ENCODE measurements at places on chromosomes 6 and 20. TPM values are rescaled to one million over a fixed set of nuclear protein-coding genes. Genes with fewer than 3 reads are reported as not detected.

- no peak for DNase-seq
Observed at GRCh38 chr6:110439356-110439755, 24.0 kb upstream of the DDO start.

Gene MYCT1
- total RNA-seq = 4.7 TPM

DNA sequence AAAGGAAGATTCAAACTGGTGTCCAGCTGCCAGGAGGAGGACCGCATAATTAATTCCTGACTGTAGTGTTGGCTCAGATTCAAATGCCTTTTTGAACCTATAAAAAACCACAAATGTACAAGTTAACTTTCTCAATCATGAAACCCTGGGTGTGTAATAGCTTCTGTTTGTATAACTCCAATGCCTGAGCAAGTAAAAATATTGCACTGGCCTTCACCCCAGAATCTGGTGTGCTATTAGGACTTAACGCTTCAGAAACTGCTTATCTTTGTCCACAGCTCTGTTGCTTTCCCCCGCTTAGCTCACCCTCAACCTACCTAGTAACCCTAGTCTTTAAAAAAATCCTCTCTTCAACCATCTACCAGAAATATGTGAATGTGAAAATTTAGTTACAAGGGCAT lies 119.1 kb upstream of the MAP7 start:
- DNase-seq = no peak

Gene RIPOR3
- total RNA-seq = 1.7 TPM

DNA sequence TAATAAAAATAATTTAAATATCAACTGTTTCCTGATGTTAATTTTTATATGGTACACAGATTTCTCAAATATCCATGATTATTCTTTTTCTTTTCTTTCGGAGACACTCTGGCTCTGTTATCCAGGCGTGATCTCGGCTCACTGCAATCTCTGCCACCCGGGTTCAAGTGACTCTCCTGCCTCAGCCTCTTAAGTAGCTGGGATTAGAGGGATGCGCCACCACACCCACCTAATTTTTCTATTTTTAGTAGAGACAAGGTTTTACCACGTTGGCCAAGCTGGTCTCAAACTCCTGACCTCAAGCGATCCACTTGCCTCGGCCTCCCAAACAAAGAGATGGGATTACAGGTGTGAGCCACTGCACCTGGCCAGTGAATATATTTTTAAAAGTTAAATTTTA lies 20.5 kb downstream of the ROMO1 start:
- DNase-seq = no peak

Gene DDX27
- total RNA-seq = 18.2 TPM

Gene NOTCH4
- 5.0 TPM for total RNA-seq

DNA sequence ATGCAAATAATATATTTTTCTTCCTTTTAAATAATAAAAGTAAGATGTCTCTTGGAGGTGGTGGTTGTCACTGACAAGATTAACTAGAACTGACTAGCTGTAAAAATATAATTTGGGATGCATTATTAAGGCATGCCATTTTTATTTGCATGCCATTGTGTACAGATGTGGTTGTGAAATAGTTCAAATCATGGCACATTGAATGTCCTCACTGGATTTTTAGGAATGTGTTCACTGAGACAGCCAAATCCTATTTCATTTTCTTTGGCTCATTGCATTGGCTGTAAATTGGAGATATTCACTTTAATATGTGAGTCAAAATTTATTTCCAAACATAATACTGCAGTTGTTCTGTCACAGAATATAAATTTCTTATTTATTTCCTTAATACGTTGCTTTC lies 62.3 kb downstream of the ESR1 start:
- no peak for DNase-seq

DNA sequence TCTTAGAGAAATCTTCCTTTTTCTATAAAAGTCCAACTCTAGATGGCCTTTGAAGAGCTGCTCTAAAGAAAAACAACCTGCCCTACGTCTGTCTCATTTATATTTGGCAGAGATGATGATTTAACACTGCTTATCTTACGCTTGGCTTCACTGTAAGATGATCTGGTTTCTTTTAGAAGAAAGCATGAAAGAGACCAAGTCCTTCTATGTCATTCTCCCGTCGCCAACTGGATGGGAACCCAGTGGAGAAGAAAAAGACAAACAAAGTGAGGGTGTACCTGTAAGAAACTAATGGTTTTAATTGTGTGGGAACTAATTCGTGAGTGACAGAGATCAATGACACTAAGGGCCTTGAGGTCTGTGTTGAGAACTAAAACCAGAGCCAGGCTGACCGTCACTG lies 92.8 kb downstream of the MBOAT1 start:
- DNase-seq = no peak

Gene WFDC5
- total RNA-seq = not detected

Gene SIM1
- not detected for total RNA-seq

DNA sequence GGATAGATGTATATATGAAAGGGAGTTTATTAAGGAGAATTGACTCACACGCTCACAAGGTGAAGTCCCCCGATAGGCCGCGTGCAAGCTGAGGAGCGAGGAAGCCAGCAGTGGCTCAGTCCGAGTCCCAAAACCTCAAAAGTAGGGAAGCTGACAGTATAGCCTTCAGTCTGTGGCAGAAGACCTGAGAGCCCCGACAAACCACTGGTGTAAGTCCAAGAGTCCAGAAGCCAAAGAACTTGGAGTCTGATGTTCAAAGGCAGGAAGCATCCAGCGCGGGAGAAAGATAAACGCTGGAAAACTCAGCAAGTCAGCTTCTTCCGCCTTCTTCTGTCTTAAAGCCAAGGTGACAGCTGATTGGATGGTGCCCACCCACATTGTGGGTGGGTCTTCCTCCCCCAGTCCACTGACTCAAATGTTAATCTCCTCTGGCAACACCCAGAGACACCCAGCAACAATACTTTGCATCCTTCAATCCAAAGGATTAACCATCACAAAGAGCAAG lies 102.6 kb upstream of the GJE1 start:
- DNase-seq = no peak

- DNase-seq = peak; percentile 80
Observed at GRCh38 chr6:44245912-44246662, 814 bp upstream of the HSP90AB1 start.

Gene SCRT2
- total RNA-seq = 2.0 TPM

GRCh38 chr20:58892932-58893224 lies 40.4 kb downstream of the GNAS start:
- DNase-seq = no peak

DNA sequence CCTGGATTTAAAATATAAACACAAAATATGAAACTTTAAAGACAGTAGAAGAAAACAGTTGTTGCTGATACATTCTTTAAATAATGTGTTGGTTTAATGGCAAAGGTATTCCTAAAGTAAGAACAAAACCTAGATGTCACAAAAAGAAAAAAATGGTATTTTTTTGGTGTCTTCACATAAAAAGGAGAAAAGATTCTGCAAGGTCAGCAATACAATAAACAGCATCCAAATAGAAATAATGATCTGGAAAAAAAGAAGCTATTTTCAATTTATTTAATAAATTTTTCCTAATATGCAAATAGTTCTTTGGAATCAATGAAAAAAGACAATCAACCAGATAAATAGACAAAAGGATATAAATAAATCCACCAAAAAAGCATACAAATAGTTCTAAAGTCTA lies 6.5 kb upstream of the ADGRF1 start:
- DNase-seq = no peak

- DNase-seq = peak; percentile 42
Observed at GRCh38 chr6:56851074-56851473, 103.8 kb upstream of the BEND6 start.

GRCh38 chr6:149614337-149614736 lies 34.2 kb downstream of the KATNA1 start:
- no peak for DNase-seq

GRCh38 chr6:169409742-169410312 lies 156.2 kb upstream of the THBS2 start:
- no peak for DNase-seq

GRCh38 chr20:41958391-41958790 lies 340.2 kb upstream of the CHD6 start:
- DNase-seq = no peak

DNA sequence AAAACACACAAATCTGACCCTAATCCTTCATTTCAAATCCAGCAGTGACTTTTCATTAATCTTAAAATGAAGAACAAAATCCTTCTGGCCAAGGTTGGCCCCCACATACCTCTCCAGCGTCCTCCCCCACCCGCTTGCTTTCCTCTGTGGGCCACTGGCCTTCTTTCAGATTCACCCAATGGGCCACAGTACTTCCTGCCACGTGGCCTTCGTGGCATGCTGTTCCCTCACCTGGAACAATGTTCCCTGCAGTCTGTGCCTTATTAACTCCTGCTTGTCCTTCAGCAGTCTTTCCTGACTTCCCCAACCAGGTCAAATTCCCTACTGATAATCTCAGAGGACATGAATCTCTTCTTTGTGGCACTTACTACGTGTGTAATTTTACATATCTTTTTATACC lies 5.3 kb upstream of the GTF2H4 start:
- DNase-seq = no peak

GRCh38 chr20:21702553-21703470 lies 2.7 kb upstream of the PAX1 start:
- no peak for DNase-seq

Gene LRFN2
- total RNA-seq = 20.6 TPM

Gene DAAM2
- total RNA-seq = 14.0 TPM

DNA sequence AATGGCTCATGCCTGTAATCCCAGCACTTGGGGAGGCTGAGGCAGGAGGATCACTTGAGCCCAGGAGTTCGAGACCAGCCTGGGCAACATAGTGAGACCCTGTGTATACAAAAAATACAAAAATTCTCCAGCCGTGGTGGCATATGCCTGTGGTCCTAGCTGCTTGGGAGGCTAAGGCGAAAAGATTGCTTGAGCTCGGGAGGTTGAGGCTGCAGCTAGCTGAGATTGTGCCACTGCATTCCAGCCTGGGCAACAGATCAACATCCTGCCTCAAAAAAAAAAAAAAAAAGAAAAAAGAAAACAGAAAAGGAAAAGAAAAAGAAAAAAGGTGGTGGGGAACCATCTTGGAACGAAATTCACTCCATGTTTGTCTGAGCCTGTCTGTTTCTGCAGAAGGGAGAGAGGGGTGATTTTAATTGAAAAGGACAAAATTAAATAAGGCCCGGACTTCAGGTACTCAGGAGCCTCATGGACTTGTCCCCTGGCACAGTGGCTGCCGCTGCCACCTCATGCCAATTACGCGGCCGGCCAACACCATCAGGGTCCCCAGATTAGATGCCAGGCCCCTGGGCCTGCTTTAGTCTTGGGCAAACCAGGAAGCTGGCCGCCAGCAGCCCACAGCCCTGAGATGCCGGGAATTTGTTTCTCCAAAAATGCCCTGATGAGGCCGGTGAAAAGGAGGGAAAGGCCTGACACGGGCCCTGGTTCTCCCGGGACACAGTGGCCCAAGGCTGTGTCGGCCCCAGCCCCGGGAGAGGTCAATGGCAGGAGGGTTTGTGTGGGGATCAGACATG lies 37.8 kb upstream of the STX16 start:
- DNase-seq = no peak

Gene SNX21
- 22.8 TPM for total RNA-seq

Gene TMEM200A
- total RNA-seq = 34.0 TPM

DNA sequence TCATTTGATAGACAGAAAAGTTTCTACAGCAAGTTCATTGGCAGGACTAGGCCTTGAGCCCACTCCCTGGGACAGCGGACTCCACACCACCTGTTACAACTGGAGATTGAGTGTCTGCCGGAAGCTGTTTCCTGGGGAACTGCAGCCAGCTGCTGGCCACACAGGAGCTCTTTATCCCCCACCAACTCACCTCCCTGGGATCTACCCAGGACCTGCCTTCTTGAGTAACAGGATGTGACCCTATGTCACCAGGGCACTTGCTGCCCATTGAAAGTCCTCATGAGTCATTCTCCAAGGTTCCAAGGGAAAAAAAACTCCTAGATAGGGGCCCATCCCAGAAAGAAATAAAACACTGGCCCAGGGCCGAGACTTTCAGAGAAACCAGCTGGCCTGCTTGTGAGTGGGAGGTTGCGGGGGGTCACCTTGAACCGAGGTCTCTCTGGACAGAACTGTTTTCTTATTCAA lies 37.4 kb upstream of the SLC9A8 start:
- DNase-seq = no peak

Gene TOX2
- 0.31 TPM for total RNA-seq

GRCh38 chr20:51510169-51510568 lies 32.4 kb downstream of the NFATC2 start:
- no peak for DNase-seq

GRCh38 chr6:152004896-152005295 lies 197.4 kb downstream of the ESR1 start:
- DNase-seq = no peak

DNA sequence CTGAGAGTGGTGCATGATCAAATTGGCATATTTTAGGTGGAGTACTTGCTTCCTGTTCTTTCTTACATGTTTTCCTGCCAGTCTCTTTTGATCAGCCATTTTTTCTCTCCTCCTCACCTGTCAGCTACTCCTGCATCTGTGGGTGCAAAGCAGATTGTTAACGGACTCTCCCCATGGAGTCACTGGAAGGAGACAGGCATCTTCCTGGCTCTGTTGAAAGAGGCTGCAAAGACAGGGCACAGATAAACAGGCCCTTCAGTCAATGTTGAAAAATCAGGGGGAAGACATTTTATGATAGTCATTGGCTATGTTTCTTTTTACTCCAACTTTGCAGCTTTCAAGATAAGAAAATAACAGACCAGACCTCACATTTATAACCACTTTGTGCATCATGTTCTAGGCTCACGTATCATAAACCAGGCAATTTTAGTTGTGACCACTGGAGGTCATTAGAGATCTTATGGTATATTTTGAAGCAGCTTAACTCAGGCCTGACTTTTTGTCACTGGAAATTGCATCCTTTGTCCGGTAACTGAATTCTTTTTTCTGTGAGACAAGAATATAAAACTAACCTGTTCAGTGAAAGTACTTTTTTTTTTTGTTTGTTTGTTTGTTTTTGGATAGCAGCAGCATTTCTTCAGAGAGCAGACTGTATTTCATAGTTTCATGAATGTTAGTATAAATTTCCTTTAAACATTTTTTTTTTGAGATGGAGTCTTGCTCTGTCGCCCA lies 20.1 kb downstream of the ECT2L start:
- no peak for DNase-seq

DNA sequence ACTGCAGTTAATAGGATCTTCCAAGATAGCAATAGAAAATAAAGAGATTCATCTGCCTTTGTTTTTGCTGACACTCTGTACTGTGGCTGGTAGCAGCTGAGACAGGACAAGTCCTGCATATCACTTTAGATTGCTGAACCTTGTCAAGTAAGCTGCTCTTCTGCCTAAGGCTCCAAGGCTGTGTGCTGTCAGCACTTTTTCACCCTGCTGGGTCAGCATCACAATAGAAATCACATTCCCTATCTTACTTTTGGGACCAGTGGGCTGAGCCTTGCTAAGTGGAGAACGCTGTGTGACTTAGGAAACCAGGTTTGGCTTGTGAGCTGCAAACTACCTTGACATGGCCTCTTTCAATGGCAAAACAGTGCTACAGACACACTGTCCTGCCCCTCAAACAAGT lies 263.9 kb downstream of the FRK start:
- DNase-seq = no peak

Gene LBP
- total RNA-seq = 0.47 TPM

DNA sequence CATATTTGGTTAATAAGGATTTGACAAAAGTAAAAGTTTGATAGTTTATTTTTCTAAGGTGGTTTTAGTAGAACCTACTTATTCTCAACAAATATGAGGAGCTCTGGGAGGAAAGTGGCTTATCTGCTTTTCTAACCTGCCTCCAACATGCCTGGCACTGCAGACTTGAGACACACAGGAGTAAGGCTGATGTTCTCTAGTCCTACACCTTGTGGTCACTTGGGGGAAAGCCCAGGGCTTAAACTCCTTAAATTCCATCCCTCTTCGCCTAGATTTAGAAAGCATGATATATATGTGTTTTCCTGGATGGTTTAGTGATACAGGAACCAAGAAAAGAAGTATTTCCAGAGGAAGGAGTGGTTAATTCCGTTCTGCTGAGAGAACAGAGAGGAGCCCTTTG lies 39.9 kb upstream of the SAMD5 start:
- no peak for DNase-seq

All from occipital lobe (tissue), 3 donors.